Left lung (tissue), 14 donors: ENCODE measurements at places on chromosomes 2 and 18. TPM values are rescaled to one million over a fixed set of nuclear protein-coding genes. Genes with fewer than 3 reads are reported as not detected.
A peak's percentile ranks its signal among the peaks of the same experiment; 100 is the strongest.

DNA sequence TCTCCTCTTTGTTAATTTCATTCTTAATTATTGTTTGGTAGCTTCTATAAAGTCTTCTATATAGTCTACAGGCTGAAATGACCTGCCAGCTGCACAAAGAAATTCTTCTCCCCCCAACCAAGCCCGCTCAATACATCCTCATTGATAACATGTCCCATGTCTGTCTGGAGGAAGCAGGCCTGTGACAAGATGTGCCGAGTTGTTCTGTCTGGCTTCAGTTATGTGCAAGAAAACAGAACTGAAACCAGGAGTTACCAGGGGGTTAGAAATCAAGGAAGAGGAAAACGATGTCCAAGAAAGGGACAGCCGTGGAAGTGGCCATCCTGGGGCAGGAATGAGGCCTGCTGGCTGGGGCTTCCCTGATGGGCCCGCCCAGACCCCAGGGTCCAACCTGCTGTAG lies 57.6 kb downstream of the MTCL1 start:
- no peak for DNase-seq

GRCh38 chr18:45726603-45727002 lies 2.6 kb downstream of the SLC14A1 start:
- DNase-seq, result no peak

GRCh38 chr2:188850786-188851185 lies 123.4 kb upstream of the COL3A1 start:
- no peak for DNase-seq

GRCh38 chr2:217048730-217049129 lies 188.9 kb upstream of the TNP1 start:
- DNase-seq, result no peak

GRCh38 chr18:29378651-29379136 lies 1201.8 kb upstream of the CDH2 start:
- DNase-seq, result no peak

GRCh38 chr2:38109732-38110181 lies 33.8 kb upstream of the CYP1B1 start:
- DNase-seq, result peak; percentile 41

DNA sequence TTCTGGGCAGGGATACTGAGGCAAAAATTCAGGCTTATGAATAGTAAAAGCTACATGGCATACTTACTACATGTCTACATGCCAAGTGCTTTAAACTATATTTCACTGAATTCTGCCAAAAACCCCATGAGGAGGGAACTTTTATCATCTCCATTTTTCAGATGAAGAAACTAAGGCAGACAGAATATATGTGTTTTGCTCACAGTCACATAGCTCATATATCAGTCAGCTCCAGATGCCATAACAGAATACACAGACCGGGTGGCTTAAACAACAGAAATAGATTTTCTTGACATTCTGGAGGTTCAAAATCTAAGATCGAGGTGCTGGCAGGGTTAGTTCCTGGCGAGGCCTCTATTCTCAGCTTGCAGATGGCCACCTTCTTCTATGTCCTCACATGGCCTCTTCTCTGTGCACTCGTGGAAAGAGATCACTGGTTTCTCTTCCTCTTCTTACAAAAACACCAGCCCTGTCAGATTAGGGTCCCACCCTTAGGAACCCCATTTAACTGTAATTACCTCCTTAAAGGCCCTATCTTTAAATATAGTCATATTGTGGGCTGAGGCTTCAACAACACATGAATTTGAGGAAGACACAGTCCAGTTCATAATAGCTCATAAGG lies 27.1 kb upstream of the CREB1 start:
- DNase-seq, result no peak

Gene SLC16A14
- 3.1 TPM for total RNA-seq

DNA sequence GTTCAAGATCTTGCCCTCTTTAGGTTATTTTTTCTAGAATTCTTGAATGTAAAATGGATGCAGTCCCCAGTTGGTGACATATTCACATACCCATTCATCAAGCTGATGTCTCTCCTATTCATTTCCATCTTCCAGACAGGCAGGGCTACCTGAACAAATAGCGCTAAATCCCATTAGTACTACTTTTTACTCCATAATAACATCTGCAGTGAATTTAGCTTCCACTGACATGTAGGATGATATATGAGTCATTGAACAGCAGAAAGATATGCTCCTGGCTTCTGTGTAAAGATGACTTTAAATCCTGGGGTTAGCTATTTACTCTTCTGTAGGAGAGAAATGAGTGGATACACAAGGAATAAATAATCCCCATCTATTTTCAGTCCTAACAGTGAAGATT lies 194.7 kb downstream of the RND3 start:
- DNase-seq, result no peak

- no peak for DNase-seq
Measured at GRCh38 chr2:26477126-26477910, 606 bp downstream of the OTOF start.

Gene UGT1A4
- total RNA-seq, result not detected

DNA sequence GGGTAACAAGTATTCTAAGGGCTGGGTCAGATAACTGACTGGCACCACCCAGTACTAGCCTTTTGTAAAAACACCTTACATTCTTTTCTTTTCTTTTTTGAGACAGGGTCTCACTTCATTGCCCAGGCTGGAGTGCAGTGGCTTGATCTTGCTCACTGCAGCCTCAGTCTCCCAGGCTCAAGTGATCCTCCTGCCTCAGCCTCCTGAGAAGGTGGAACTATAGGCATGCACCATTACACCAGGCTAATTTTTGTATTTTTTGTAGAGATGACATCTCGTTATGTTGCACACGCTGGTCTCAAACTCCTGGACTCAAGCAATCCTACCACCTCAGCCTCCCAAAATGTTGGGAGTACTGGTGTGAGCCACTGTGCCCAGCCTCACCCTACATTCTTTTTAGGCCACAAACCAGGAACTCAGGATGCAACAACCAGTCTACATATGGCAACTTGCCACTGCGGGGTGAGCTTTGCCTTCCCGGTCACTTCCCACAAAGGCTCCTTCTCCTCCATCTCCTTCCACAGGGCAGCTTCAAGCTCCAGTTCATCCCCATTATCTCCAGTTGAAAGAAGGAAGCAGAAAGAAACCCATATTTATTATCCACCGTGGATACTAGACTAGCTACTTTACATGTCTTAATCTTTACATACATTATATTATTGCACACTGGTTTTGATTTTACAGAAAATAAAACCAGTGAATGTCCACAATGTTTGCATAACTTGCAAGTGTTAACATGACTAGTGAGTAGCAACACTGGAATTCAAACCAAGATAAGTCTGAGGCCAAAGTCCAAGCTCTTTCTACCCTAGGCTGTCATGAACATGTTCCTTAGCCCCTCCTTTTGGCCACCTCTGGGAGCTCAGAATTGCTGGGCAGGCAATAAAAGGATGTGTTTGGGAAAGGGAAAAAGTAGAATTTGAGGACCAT lies 23.7 kb upstream of the AP1S3 start:
- no peak for DNase-seq

DNA sequence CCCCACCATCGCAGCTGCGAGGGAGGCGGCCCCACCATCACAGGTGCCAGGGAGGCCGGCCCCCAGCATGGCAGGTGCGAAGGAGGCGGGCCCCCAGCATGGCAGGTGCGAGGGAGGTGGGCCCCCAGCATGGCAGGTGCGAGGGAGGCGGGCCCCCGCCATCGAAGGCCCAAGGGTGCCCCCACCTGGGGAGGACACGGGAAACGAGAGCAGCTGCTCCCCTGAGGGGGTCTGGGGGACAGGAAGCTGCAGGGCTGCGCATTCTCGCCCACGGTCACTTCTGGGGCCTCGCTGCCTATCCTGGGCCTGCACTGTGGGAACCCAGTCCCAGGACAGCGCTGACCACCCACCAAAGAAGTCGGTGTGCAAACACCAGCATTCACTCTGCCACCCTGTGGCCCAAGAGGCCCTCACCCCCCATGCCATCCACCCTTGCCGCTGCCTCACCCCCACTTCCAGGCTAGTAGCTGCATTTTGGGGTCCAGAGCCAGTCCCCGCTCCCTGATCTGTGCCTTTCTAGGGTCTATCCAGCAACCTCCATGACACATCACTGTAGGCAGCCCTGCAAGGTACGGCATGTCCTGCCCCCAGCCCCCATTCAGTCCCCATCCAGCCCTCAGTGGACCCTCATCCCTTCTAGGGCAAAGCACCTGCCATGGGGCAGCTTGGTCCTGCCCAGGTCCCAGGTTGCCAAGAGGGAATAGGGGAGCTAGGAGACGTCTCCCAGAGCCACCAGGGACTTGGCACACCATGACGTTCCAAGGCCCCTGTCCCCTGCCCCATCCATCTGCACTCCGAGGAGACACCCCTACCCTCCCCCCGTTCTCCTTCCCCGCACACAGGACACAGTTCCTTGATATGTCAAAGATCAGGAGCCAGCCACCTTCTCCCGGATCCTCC lies 24.0 kb upstream of the GPC1 start:
- peak; percentile 60 for DNase-seq

Gene SERPINB3
- not detected for total RNA-seq
